ENCODE measurements at places on chromosomes 1 and 21. TPM values are rescaled to one million over a fixed set of nuclear protein-coding genes. Genes with fewer than 3 reads are reported as not detected.
A peak's percentile ranks its signal among the peaks of the same experiment; 100 is the strongest.

GRCh38 chr1:8597455-8597854 is 220.0 kb downstream of the RERE start:
- H3K4me3 ChIP-seq = no peak overlapping the region
- H3K27me3 ChIP-seq = no peaks in the 10 kb centered on the region
- peaks cover 5% of the 10 kb centered on the region for H3K4me1 ChIP-seq
- no peak overlapping the region for H3K27ac ChIP-seq
- H3K36me3 ChIP-seq = peaks cover 19% of the 10 kb centered on the region

GRCh38 chr1:160641323-160642280 is 5.2 kb downstream of the SLAMF1 start:
- no peak overlapping the region for H3K4me3 ChIP-seq
- H3K4me1 ChIP-seq = no peaks in the 10 kb centered on the region
- H3K27me3 ChIP-seq = no peaks in the 10 kb centered on the region
- H3K27ac ChIP-seq = no peak overlapping the region
- DNase-seq = no peak

DNA sequence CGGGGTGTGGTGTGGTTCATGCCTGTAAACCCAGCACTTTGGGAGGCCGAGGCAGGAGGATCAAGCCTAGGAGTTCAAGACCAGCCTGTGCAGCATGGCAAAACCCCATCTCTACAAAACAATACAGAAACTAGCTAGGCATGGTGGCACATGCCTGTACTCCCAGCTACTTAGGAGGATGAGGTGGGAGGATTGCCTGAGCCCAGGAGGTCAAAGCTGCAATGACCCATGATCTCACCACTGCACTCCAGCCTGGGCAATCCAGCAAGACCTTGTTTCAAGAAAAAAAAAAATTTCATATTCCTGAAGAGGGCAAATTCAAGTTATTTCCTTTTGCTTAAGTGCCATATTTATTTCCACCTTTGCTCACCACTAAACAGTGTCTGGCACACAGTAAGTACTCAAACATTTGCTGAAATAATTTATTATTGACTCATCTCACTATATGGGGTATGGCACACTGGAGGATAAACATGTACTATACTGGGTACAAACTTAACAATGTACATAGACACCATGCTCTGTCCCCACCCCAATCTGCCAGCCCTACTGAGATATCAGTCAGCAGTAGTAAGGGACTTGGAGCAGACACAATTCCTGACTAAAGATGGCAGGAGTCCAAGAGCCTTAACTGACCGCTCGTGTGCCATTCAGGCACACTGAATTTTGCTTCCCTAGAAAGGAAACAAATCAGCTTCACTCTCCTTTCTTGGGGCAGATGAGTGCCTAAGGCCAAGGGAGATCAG is 15.5 kb downstream of the MEAF6 start:
- DNase-seq = no peak
- peaks cover under 1% of the 10 kb centered on the region for H3K36me3 ChIP-seq
- no peak overlapping the region for H3K4me3 ChIP-seq
- no peak overlapping the region for H3K27ac ChIP-seq

GRCh38 chr1:112251766-112252506 is 144.1 kb upstream of the CTTNBP2NL start:
- no peak for DNase-seq
- H3K36me3 ChIP-seq = no peaks in the 10 kb centered on the region
- H3K27ac ChIP-seq = no peak overlapping the region
- no peaks in the 10 kb centered on the region for H3K4me1 ChIP-seq
- no peak overlapping the region for H3K4me3 ChIP-seq
- no peaks in the 10 kb centered on the region for H3K27me3 ChIP-seq

- H3K27ac ChIP-seq = peak overlapping the region; percentile 97
- no peaks in the 10 kb centered on the region for H3K27me3 ChIP-seq
- H3K4me1 ChIP-seq = no peaks in the 10 kb centered on the region
- H3K4me3 ChIP-seq = peak overlapping the region; percentile 61
- DNase-seq = no peak
These were observed 20.0 kb downstream of the PTPRF start for GRCh38 chr1:43550598-43551246.

DNA sequence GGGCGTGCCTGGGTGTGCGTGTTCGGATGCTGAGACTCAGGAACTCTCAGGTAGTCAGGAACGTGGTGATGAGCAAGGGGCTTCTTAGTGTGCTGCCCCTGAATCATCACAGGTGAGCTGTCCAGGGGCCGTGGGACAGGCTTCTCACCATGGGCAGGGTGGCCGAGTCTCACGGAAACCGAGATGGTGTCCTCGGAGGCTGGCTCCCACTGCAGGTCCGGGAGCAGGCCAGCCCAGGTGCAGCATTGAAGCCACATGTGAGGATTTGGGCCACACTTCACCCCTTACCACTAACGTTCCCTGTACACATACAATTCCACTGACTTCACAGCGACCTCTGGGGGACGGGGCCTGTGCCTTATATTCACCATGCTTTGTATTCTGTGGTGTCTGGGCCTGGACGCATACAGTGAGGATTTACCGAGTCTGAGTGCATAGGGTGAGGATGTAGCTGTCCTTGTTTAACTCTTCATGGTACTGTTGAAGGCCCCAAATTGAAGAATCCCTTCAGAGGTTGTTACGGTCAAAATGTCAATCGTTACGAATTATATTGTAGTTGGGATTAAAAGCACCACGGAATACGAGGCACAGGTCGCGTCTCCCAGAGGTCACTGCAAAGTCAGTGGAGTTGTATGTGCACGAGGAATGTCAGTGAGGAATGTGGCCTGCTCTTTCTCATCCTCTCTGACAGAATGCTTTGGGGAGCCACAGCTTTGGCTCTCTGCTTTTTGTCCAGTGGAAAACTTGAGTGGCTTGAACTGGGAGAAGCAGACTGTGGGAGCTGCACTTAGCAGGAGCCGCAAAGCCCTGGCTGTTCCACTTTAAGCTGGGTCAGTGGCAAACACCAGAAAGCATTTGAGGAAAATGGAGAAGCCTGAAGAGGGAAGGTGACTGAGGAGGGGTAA is 95.3 kb downstream of the MTR start:
- H3K27ac ChIP-seq = no peak overlapping the region
- no peak for DNase-seq
- peaks cover 42% of the 10 kb centered on the region for H3K36me3 ChIP-seq
- H3K4me3 ChIP-seq = no peak overlapping the region
- no peaks in the 10 kb centered on the region for H3K4me1 ChIP-seq

DNA sequence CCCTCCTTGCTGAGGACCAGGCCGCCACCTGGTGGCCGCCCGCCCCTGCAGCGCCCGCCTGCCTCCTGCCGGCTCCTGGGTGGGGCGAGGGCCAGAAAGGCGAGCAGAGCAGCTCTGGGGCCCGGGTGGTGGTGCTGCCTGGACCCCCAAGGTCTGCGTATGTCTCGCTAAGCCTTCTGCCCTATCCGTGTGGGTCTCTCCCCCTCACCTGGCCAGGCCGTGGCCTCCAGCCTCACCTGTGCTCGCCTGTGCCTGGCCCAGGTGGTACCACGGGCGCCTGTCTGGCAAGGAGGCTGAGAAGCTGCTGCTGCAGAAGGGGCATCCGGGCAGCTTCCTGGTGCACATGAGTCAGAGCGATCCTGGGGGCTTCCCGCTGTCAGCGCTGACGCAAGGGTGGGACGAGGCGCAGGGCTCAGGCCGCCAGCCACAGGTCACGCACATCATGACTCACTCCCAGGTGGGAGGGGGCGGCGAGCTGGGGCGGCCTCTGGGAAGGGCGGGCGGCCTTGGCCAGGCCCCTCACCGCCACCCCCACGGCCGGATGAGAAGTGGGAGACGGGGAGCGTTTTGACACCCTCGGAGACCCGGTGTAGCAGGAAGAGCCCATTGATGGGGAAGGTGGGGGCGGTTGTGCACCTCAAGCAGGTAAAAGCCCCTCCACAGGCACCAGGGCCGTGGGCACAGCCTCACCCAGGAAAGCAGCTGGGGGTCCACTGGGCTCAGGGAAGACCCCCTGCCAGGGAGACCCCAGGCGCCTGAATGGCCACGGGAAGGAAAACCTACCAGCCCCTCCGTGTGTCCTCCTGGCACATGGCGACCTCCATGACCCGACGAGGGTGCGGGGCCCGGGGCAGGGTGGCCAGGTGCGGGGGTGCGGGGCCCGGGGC is 9.9 kb downstream of the RNF223 start:
- peak; percentile 79 for DNase-seq
- no peak overlapping the region for H3K4me3 ChIP-seq
- no peak overlapping the region for H3K27ac ChIP-seq
- no peaks in the 10 kb centered on the region for H3K4me1 ChIP-seq
- H3K27me3 ChIP-seq = peaks cover 2% of the 10 kb centered on the region
- no peaks in the 10 kb centered on the region for H3K36me3 ChIP-seq

- H3K27me3 ChIP-seq = no peaks in the 10 kb centered on the region
- H3K27ac ChIP-seq = no peak overlapping the region
- DNase-seq = no peak
- no peak overlapping the region for H3K4me3 ChIP-seq
These were observed 59.9 kb downstream of the SYT6 start for GRCh38 chr1:114093624-114094362.

GRCh38 chr1:11691302-11691914 is at the start of gene DRAXIN:
TSS of gene DRAXIN (plus strand) at chr1:11691710. CDS start at chr1:11706259, 14,549 bp downstream.
- H3K36me3 ChIP-seq = peaks cover 20% of the 10 kb centered on the region
- peak within 1 kb of the TSS; percentile 94 for H3K4me3 ChIP-seq
- H3K27ac ChIP-seq = peak within 1 kb of the TSS; percentile 94
- H3K27me3 ChIP-seq = no peaks in the 10 kb centered on the region
- peaks cover 10% of the 10 kb centered on the region for H3K4me1 ChIP-seq

DNA sequence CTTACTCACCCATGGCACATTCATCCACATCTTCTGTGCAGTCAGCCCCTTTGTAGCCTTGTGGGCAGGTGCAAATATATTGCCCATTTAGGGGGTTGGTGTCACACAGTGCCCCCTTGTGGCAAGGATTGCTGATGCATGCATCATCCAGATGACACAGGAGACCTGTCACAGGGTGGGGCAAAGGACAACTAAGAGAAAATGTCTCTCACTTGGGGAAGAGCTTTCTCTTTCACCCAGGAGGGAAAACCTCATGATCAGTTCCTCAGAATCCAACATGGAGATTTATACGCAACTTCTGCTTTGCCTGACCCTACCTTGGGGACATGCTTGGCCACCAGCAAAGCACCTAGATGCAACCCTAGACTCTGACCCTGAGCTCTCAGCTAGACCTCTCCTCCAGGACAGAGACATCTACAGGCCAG is 71.8 kb upstream of the ADAM30 start:
- no peaks in the 10 kb centered on the region for H3K4me1 ChIP-seq
- H3K27me3 ChIP-seq = no peaks in the 10 kb centered on the region
- no peak overlapping the region for H3K27ac ChIP-seq
- H3K36me3 ChIP-seq = peaks cover 3% of the 10 kb centered on the region
- peak; percentile 74 for DNase-seq

GRCh38 chr1:228152918-228153258 is 3.2 kb downstream of the GJC2 start:
- H3K36me3 ChIP-seq = no peaks in the 10 kb centered on the region
- peak overlapping the region; percentile 32 for H3K4me3 ChIP-seq
- no peak overlapping the region for H3K27ac ChIP-seq
- no peaks in the 10 kb centered on the region for H3K4me1 ChIP-seq
- H3K27me3 ChIP-seq = no peaks in the 10 kb centered on the region

GRCh38 chr1:30613188-30613587 is 110.2 kb downstream of the MATN1 start:
- H3K27ac ChIP-seq = no peak overlapping the region
- no peaks in the 10 kb centered on the region for H3K4me1 ChIP-seq
- no peak for DNase-seq
- no peaks in the 10 kb centered on the region for H3K36me3 ChIP-seq

GRCh38 chr1:59549903-59550302 is 253.0 kb downstream of the FGGY start:
- H3K36me3 ChIP-seq = no peaks in the 10 kb centered on the region
- no peak overlapping the region for H3K27ac ChIP-seq
- no peaks in the 10 kb centered on the region for H3K4me1 ChIP-seq
- no peak for DNase-seq

DNA sequence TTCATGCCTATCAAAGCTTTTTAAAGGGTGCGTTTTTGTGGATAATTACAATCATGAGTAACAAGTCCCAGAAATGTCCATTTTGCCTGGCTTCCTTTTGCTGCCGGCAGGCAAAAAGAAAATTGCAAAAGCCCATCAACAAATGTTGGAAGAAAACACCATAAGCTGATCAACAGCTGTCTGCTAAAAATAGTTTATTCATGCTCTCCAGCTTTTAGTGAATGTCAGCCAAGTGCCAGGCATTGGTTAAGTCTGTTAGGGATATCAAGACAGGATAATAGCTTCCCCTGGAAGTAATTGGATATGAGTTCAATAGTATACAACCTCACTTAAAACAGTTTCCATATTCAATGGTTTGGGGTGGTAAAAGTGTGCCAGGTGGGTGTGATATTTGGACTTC is 13.6 kb upstream of the AGMAT start:
- no peaks in the 10 kb centered on the region for H3K36me3 ChIP-seq
- no peak overlapping the region for H3K4me3 ChIP-seq
- no peaks in the 10 kb centered on the region for H3K4me1 ChIP-seq
- no peaks in the 10 kb centered on the region for H3K27me3 ChIP-seq
- no peak for DNase-seq
- H3K27ac ChIP-seq = no peak overlapping the region

GRCh38 chr1:27392096-27392777 is at the start of gene GPR3:
TSS of gene GPR3 (plus strand) at chr1:27392622. CDS start at chr1:27393799, 1,177 bp downstream.
- 0 out of 2 replicates have a peak, but pooled peaks cover 4% of the 10 kb centered on the region for H3K36me3 ChIP-seq
- no peaks in the 10 kb centered on the region for H3K27me3 ChIP-seq
- peak within 1 kb of the TSS; percentile 92 for H3K4me3 ChIP-seq

DNA sequence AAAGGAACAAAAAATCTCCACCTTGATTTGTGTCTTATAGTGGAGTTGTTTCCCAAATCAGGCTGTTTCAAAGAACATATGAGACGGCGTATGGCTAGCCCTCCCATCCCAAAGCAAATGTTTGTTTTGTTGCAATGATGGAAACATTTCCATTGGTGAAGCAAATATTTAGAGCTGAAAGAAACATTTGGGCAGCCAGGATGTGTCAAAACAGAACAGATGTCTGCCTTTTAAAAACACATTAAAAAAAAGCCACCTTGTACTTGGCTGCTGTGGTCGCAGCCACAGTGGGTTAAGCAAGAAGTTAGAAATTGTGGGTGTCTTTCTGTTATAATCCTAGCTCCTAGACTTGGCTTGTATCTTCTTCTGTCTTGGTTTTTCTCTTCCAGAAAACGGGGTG is 116.3 kb downstream of the PEX14 start:
- DNase-seq = no peak
- no peaks in the 10 kb centered on the region for H3K36me3 ChIP-seq
- H3K4me3 ChIP-seq = no peak overlapping the region
- no peak overlapping the region for H3K27ac ChIP-seq
- H3K27me3 ChIP-seq = no peaks in the 10 kb centered on the region

DNA sequence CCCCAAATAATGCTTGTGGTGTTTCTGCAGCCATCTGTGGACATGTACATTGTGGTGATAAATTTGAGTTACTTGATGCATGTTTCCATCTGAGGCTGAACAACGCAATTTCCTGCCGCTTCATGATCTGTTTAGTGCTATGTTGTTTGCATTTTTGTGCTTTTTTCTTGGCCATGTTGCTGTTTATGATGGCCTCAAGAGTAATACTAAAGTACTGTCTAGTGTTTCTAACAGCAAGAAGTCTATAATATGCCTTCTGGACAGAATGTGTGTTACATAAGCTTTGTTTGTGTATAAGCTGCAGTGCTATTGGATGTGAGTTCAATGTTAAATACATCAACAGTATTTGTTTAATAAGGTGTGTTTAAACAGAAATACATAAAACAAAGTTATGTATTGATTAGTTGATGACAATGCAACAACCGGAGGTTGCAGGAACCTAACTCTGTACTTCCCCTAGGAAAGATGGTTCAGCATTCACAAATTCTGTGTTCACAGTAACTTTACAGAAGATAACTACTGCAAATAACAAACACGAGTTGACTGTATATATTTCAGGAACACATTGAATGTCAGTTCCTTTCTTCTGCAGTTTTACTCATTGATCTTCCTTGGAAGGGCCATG is 114.8 kb upstream of the USP24 start:
- H3K4me1 ChIP-seq = 0 out of 2 replicates have a peak, but pooled peaks cover 3% of the 10 kb centered on the region
- no peaks in the 10 kb centered on the region for H3K36me3 ChIP-seq
- H3K27me3 ChIP-seq = no peaks in the 10 kb centered on the region
- H3K27ac ChIP-seq = no peak overlapping the region
- H3K4me3 ChIP-seq = no peak overlapping the region

Gene MPL
- not detected for total RNA-seq

Gene OR2L8
- 0.24 TPM for total RNA-seq

Gene MARK1
- total RNA-seq = 17.5 TPM

All from H9 (cell line).